ENCODE measurements at places on chromosomes 5 and 9.

GRCh38 chr5:108382784-108383330 lies 959 bp upstream of the FBXL17 start:
- DNase-seq: peak; percentile 8

DNA sequence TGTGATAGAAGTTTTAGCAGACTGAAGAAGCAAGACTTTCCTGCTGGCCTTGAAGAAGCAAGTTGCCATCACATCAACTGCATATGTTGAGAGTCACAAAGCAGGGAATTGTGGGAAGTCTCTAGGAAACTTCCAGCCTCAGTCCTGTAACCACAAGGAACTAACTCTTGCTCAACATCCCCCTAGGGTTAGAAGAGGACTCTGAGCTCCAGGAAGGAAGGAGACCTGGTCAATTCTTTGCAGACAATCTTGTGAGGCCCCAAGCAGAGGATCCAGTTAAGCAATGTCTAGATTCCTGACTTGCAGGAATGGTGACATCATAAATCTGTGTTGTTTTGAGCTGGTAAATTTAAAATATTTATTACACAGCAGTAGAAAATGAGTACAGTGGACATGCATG lies 18.6 kb upstream of the ZNF366 start:
- peak; percentile 97 for DNase-seq

- DNase-seq: no peak
Observed at GRCh38 chr5:32378966-32379365, 65.6 kb downstream of the ZFR start.

GRCh38 chr9:79384501-79384900 lies 187.3 kb upstream of the TLE4 start:
- DNase-seq: peak; percentile 58

- peak; percentile 33 for DNase-seq
Observed at GRCh38 chr5:124630767-124631704, 115.4 kb downstream of the ZNF608 start.

DNA sequence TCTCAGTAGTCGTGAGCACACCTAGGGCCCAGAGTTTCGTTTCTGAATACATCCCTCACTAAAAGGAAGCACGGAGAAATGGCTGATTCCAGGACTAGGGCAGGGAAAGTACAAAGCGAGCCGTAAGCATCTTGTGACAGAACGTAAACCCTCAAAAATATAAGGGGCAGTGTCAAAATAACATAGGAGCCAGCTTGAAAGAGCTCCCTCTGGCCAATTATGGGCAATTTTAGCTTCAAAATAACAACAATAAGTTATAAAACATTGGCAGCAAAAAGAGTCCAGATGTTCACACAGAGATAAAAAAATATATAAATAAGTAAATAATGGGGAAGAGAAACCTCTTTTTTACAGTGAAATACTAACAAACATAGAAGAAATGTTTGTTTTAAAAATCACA lies 18.5 kb upstream of the GLIS3 start:
- DNase-seq: no peak

GRCh38 chr9:105496826-105497225 lies 49.0 kb downstream of the FSD1L start:
- no peak for DNase-seq

DNA sequence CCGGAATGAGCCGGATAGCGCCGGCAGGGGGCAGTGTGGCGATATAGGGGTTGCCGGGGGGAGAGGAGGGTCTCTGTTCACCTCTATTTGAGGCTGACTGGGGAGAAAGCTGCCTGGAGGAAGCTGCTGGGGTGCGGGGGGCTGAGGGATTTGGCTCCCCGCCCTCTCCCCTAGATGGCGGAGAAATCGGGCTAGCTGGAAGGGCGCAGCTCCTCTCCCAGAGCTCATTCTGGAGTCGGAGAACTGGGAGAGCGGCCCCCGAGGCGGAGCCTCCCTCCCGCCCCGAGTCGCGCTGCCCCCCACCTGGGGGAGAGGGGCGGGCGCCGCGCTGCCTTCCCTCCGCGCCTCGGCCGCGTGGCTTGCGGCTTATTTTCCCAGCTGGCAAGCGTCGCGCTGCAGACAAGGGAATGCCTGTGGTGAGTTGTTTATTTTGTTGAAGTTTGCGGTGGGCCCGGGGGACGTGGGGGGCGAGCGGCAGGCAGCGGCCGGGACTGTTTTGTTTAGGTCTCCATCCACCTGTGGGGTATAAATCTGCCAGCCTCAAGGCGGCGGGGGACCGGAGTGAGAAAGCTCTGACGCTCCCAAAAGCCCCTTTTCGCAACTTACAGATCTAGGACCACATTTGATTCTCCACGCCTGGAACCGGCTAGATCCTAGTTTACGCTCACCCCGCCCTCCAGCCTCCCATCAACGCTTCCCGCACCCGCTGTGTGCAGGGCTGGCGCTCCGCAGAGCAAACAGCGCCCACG lies 4.1 kb upstream of the RGMB start:
- peak; percentile 85 for DNase-seq

DNA sequence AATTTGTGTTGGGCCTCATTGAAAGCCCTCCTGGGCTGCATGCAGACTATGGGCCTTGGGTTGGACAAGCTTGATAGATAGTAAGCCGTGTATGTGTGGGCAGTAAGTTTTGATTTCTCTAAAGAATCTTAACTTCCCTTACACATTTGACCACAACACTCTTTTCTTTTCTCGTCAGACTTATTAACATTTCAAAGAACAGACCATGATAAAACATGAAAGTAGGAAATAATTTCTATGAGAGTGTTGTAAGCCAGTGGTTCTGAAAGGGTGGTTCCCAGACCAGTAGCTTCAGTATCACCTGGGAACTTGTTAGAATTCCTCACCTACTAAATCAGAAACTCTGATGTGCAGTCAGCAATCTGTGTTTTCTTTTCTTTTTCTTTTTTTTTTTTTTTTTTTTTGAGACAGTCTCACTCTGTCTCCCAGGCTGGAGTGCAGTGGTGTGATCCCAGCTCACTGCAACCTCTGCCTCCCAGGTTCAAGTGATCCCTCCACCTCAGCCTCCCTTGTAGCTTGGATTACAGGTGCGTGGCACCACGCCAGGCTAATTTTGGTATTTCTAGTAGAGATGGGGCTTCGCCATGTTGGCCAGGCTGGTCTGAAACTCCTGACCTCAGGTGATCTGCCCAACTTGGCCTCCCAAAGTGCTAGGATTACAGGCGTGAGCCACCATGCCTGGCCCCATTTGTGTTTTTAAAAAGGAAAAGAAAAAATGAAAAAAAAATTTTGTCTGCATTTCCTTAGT lies 20.0 kb upstream of the GCNT1 start:
- DNase-seq: no peak

- DNase-seq: peak; percentile 15
Observed at GRCh38 chr5:54388409-54388808, 67.1 kb upstream of the HSPB3 start.

- DNase-seq: no peak
Observed at GRCh38 chr5:76469656-76470290, 66.7 kb downstream of the IQGAP2 start.

- DNase-seq: no peak
Observed at GRCh38 chr9:61665829-61666228, 476.0 kb downstream of the SPATA31A7 start.

DNA sequence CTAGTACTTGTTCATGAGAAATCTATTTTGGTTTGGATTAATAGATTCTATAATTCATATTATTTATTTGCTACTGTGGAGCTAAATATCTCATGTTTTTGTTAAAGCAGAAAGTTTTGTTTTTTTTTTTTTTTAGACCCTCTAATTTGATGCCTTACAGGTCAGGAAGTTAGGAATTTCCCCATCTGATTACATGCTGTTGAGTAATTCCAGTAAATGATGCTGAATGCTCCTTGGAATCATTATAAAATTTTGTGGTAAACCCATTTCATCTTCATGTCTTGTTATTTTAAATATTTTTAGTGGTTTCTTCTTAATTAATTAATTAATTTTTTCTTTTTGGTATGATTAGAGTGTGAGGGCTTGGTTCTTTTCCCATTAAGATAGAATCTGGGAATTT lies 35.6 kb downstream of the NNT start:
- DNase-seq: peak; percentile 66
